SK-N-DZ (cell line): ENCODE measurements at places on chromosomes 5 and 9.

GRCh38 chr9:136011703-136012496 is 50.7 kb upstream of the UBAC1 start:
- no peak for DNase-seq

DNA sequence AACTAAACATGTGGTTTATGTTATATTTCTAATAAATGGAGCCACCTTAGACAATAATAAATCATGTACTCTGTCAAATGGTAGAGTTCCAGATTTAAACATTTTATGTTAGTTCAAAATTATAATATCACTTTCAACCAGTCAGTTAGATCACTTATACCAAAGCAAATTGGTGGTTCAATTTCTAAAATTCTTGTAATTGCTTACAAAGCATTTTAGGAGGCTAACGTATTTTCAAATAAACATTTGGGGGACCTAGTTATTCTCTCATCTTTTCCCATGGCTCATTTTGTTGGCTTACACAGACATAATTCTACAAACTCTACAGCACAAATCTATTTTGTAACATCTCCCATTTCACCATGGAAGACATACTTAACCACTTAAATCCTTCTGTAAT is 39.9 kb downstream of the EDIL3 start:
- no peak for DNase-seq

DNA sequence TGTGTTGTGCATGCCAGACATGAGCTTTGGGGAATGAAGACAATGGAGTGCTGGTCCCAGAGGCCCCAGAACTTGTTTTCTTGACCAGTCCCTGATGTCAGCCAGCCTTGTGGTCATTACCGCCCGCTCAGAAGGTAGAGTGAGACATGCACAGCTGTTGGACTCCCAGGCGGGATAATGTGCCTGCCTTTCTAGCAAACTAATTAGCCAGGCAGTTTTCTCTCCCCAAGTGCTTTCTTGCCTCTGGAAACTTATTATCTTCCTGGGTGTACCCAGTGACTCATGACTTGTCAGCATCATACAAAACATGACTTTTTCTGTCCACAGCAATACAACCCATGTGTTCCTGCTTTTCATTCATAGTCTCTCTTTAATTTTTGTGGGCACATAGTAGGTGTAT is 131.1 kb downstream of the RMI1 start:
- DNase-seq, result no peak

GRCh38 chr9:98977246-98977714 is 33.6 kb downstream of the COL15A1 start:
- no peak for DNase-seq
